H1 (cell line): ENCODE measurements at places on chromosomes 2 and 18.
A peak's percentile ranks its signal among the peaks of the same experiment; 100 is the strongest.

GRCh38 chr2:171958475-171958874 lies 36.2 kb downstream of the HAT1 start:
- DNase-seq, result no peak

DNA sequence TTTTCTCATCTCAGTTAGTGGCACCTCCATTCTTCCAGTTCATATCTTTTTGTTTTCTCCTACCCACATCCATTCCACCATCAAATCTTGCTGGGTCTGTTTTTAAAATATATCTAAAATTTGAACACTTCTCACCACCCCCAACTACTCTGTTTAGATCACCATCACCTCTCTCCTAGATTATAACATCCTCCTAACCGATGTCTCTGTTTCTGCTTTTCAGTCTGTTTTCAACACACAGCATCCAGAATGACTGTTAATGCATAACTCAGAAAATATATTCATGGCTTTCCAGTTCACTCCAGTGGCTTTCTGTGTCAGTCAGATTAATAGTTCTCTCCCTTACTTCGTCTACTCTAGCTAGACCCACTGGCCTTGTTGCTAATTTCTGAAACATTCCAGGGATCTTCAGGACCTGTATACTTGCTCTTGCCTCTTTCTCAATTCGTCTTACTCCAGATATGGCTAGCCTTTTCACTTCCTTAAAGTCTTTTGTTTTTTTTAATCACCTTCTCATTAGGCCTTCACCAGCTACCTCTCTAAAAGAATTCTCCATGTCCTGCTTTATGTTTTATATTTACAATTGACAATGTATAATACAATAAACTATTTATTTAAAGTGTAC lies 105.3 kb downstream of the COMMD1 start:
- DNase-seq, result no peak

GRCh38 chr2:4272261-4272858 lies 569.0 kb downstream of the DCDC2C start:
- no peak for DNase-seq

DNA sequence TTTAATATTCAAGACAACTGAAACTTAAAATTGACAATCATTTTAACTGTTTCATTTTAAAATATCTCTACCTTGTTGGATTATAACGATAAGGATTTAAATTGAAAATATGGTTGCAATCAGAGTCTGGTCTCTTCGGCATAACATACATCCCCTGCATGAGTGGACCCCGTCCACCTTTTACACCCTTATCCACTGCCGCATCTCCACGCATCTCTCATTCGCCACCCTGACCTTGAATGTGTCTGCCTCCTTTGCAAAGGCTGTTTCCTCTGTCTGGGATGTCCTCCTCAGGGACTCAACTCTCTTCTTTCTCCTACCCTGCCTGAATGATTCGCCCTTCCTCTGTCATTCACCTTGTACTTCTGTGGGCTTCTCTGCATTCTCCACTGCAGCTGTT lies 87.6 kb downstream of the SPATS2L start:
- no peak for DNase-seq

- DNase-seq, result no peak
These were observed 167.5 kb upstream of the PID1 start for GRCh38 chr2:229438430-229439159.

GRCh38 chr18:51196118-51196810 lies 1.2 kb downstream of the MEX3C start:
- DNase-seq, result no peak

DNA sequence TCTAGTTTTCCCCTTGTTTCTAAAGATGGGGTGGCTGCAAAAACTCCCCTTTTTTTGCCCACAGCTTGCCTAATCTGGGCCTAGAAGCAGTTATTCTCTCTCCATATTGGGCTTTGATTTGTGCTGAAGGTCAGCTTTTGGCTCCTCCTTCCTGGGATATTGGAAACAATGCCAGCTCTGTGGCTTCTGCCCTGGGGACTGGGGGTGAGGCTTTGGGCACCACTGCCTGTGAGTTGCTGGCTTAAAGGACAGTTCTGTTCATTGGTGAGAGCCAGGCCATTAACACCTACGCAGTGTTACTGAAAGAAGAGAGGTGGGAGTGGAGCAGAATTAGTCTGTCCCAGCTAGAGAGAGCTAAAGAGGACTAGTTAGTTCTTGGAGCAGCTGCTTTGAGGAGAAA lies 4.3 kb downstream of the UBXN2A start:
- no peak for DNase-seq

DNA sequence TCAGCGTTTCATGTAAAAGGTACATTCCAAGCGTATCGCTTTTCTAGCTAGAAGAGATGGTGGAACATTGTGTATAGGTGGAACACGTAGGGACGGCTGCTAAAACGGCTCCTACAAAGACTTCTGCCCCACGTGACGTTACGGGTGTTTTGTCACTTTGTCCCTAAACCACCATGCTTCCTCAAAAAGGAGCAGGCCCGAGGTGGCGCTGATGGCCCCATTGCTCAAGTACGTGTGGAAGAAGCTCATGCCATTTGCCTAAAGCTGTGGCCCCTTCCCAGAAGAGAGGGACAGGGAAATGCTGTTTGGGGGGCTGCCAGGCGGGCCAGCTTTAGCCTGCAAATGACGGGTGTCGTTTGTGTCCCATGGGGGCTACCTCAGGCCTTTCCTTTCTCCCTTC lies 72.7 kb downstream of the TMEM247 start:
- peak; percentile 36 for DNase-seq

- DNase-seq, result no peak
These were observed 3.2 kb downstream of the ANKRD44 start for GRCh38 chr2:197307236-197307932.

GRCh38 chr2:169272010-169272409 lies 90.3 kb downstream of the LRP2 start:
- DNase-seq, result no peak

DNA sequence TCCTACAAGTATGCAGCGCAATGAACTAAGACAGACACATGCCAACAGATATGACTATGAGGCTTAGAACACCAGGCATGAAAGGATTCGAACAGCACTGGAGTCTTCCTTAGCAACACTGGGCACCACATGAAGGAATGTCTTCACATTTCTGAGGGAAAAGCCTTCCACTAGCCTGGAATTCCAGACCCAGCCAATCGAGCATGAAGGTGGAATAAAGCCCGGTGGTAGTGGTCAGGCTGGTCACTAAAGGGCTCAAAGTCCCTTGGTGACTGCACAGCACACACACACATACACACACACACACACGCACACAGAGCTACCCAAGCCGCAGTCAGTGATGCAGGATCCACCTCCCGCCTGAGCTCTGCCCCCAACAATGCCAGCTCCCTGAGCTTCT lies 19.7 kb upstream of the SFXN5 start:
- no peak for DNase-seq

DNA sequence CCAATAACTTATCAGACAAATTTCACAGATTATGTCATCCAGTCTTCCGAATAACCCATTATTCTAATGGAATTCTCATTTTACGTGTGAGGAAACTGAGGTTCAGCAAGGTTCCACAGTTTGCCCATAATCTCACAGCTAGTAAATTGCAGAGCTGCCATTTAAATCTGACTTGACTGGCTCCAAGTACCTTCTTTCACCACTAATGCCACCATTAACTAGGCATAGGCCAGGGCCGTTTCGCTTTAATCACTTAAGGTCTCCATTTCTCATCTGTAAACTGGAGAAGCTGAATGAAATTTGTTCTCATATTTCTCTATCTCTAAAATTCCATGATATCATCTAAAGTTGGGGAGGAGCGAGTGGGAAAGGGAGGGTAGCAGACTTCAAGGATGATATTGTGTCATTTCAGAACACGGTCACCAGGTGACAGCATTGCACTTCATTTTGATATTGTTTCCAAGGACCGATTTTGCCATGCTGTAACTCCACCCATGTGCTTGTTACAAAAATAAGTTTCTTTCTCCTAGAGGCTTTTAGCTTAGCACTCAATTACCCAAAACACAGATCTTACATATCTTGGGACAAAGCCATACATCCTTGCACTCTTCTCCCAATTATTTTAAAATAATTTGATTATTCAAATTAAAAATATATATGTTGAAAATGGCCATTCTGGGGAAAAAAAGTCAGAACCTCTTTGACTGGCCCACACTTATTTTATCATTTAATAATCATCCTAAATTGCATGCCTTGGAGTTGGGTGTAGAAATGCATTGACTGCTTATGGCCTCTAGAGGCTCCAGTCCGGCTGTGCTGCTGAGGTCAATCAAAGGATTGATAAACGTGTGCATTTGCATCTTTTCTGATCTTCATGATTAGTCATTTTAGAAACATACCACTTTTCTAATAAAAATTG lies 123.8 kb downstream of the AKAIN1 start:
- DNase-seq, result no peak

- no peak for DNase-seq
These were observed 310.4 kb upstream of the HDAC4 start for GRCh38 chr2:239710953-239711861.

GRCh38 chr2:33426666-33427231 lies 49.7 kb upstream of the RASGRP3 start:
- no peak for DNase-seq

DNA sequence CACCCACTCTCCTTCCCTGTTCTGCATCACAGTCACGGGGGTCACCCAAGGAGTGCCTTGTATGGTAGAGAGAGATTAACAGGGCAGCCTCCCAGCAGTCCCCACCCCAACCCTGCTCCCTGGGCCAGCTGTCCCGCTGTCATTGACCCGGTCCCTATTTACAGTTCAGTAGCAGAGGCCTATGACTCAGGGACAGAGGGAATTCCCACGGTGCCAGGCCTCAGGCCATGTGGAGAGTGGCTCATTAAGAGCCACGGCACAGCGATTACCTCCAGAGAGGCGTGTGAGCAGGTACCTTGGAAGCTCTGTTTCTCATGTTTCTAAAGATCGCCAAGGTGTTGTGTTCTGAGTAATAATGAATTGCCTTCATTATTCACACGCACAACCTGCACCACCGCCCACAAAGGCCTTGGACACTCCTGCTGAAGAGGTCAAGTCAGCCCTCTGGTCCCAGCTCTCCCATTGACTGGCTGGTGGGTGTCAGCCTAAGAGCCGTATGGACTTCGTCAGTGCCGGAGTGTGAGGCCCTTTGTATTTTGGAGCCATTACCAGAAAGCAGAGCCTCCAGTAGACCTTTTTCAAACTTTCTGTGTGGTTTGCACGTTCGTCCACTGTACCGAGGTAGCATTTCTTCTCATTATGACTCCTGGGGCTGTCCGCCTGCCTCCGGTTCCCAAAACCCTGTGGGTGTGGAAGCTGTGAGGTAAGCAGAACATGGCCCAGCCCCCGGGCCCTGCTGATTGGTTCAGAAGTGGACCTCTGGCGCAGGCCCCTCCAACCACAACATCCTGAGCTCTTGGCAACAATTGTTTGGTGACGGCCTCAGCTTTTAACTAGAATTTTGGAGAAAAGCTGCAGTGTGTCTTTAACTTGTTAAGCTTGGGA lies 47.0 kb downstream of the SERTAD2 start:
- DNase-seq, result peak; percentile 77

- DNase-seq, result no peak
These were observed 284.1 kb downstream of the PHLPP1 start for GRCh38 chr18:62999392-62999791.

- DNase-seq, result no peak
These were observed 26.7 kb downstream of the CNNM4 start for GRCh38 chr2:96787411-96787810.

DNA sequence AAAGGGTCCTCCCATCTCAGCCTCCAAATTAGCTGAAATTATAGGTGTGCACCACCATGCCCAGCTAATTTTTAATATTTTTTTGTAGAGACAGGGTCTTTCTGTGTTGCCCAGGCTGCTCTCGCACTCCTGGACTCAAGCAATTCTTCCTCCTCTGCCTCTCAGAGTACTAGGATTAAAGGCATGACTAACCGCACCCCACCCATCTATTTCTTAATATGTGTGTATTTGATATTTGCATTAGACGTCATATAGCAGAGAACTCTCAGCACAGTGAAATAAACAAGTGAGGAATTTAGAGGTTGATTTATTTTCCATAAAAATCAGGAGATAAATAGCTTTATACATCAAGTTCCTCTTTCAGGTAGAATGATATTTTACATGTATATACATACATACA lies 213.5 kb downstream of the FSIP2 start:
- no peak for DNase-seq

- DNase-seq, result no peak
These were observed 336.5 kb upstream of the SLC39A10 start for GRCh38 chr2:195320413-195320973.

GRCh38 chr2:221461901-221462300 lies 110.2 kb downstream of the EPHA4 start:
- no peak for DNase-seq

DNA sequence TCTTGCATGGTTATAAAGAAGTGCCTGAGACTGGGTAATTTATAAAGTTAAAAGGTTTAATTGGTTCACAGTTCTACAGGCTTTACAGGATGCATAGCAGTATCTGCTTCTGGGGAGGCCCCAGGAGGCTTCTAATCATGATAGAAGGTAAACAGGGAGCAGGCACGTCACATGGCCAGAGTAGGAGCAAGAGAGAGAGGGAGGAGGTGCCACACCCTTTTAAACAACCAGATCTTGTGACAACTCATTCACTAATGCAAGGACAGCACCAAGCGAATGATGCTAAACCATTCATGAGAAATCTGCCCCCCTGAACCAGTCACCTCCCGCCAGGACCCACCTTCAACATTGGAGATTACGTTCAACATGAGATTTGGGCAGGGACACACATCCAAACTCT lies 141.1 kb downstream of the EN1 start:
- no peak for DNase-seq
